CD8-positive, alpha-beta memory T cell (primary cell): ENCODE measurements at places on chromosomes 3 and 15. TPM values are rescaled to one million over a fixed set of nuclear protein-coding genes. Genes with fewer than 3 reads are reported as not detected.

SLC28A2 gene
- not detected for total RNA-seq

EPHA6 gene
- not detected for total RNA-seq

ANAPC13 gene
- total RNA-seq, result 41.0 TPM

- no peak overlapping the region for H3K4me3 ChIP-seq
- peak; percentile 13 for DNase-seq
- peaks cover 17% of the 10 kb centered on the region for H3K4me1 ChIP-seq
- no peaks in the 10 kb centered on the region for H3K36me3 ChIP-seq
- no peak overlapping the region for H3K27ac ChIP-seq
Observed at GRCh38 chr15:85534031-85534430, 153.6 kb downstream of the AKAP13 start.

GRCh38 chr3:37171144-37171543 is 3.2 kb downstream of the LRRFIP2 start:
- no peak overlapping the region for H3K27ac ChIP-seq
- no peak for DNase-seq
- peaks cover 17% of the 10 kb centered on the region for H3K4me1 ChIP-seq
- no peaks in the 10 kb centered on the region for H3K27me3 ChIP-seq
- no peak overlapping the region for H3K4me3 ChIP-seq

- DNase-seq, result no peak
- no peaks in the 10 kb centered on the region for H3K27me3 ChIP-seq
- H3K4me3 ChIP-seq, result no peak overlapping the region
- H3K4me1 ChIP-seq, result peaks cover 22% of the 10 kb centered on the region
Observed at GRCh38 chr3:118960876-118961450, 73.7 kb downstream of the IGSF11 start.
